HCT116 (cell line): ENCODE measurements at places on chromosomes 3 and 15.
A peak's percentile ranks its signal among the peaks of the same experiment; 100 is the strongest.

GRCh38 chr15:58467722-58468423 lies 36.1 kb downstream of the LIPC start:
- peak; percentile 60 for DNase-seq

GRCh38 chr15:99446565-99447496 lies 119.0 kb upstream of the MEF2A start:
- DNase-seq: no peak

- no peak for DNase-seq
Measured at GRCh38 chr3:148455098-148455497, 242.6 kb upstream of the AGTR1 start.

DNA sequence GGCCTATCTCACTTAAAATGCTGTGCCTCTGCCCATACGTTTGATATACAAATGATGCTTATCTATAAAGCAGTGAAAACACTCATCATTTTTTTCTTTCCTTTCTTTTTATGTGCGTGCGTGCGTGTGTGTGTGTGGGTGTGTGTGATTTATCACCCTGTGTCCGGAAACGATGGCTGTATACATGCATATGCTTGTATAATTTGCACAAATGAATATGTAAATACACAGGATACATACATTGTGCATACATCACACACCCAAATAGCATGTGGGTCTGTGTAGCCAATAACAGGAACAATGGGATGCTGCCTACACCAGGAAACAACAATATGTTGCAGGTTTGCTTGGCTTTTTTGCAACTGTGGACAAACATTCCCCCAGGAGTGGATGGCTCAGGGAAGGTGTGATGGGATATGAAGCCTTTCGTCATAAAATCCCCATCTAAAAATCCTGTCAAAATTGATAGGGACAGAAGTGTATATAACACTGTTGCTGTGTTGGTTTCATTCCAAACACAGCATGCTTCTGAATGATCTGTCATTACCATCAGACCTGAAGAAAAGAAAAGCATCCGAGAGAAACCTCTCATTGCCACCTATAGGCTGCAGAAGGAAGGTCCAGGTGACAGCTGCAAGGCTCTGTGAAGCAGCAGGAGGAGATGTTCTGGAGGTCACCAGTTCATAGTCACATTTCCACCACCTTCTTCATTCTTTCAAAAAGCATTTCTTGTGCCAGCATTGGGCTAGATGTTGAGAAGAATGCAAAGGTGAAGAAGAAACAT lies 503.9 kb upstream of the NR2F2 start:
- DNase-seq: no peak

DNA sequence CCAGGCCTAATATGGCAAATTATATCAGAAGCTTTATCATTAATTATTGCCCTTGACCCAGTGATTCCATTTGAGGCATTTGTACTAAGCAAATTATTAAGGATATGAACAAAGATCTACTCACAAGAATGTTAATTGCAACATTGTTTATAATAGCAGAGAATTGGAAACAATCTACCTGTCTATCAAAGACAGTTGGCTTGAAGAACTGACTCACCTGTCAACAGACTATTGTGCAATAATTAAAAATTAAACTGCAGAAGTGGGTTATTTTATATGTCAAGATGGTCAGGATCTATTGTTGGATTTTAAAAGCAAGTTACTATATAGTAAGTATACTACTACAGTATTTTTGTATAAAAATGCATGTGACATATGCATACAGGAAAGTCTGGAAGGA lies 6.7 kb upstream of the FETUB start:
- no peak for DNase-seq

- no peak for DNase-seq
Measured at GRCh38 chr15:92612891-92613290, 42.7 kb downstream of the FAM174B start.

DNA sequence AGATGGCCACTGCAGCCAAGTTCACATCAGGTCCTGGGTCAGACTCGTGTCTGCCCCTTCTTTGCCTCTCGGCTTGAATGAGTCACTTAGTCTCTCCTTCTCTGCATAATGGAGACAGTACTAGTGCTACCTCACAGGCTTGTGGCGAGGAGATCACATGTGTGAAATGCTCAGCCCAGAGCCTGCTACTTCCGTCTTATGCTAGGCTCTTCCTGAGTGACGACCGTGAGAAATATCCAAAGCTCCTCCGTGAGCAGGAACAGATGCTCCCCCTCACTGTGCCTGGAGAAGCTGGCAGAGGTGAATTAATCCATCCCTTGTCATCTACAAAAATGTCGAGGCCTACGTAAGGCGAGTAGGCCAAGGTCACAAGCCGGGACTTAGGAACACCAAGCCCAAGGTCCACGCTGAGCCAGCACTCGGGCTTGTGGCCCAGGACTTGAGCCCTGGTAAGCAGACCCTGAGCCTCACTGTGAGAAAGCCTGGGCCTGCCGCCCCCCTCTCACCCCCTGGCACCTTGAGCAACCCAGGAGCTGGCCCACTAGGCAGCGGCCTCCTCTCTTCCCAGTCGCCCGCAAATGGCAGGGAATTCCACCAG lies 17.9 kb downstream of the PAK6 start:
- DNase-seq: no peak

DNA sequence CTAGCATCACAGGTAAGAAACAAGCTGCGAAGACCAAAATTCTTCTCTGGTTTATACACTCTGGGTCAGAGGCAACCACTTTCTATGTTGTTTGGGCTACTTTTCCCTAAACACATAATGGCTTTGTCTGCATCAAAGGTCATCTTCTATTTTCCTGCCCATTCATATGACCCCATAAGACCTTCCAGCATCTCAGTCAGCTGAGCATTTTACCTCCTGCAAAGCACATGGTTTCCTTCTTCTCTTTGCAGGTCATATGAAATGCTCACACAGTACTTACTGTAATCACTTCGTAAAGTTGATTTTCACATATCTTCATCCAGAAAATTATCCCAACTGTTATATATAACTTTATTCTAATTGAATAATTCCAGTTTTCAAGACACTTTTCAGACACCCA lies 34.8 kb downstream of the LIPC start:
- no peak for DNase-seq
